ENCODE measurements at places on chromosomes 12 and 14.

DNA sequence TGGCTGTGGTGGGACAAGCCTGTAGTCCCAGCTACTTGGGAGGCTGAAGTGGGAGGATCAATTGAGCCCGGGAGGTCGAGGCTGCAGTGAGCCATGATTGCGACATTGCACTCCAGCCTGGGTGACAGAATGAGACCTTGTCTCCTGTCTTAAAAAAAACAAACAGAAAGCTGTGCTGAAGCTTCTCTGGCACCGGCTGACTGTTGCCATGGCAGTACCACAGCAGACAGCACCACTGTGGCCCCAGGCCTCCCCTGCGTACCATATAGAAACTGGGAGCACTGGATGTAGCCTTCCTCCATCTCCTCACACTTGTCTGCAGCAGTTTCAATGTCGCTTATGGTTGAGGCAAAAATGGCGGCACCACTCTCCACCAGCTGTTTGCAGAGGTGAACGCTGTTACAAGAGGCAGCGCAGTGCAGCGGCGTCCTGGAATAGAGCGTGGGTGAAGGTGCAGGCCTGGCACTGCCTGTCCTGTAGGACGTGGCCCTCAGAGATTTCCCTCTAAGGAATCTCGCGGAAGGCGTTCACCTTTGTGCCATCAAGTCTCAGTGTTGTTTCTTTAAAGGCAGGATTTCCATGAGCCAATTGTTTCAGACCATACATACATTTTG is 21.9 kb downstream of the ZFYVE21 start:
- DNase-seq, result no peak

- DNase-seq, result no peak
These were observed 43.8 kb upstream of the ATF1 start for GRCh38 chr12:50720085-50720484.

GRCh38 chr14:68263563-68264259 is 444.1 kb downstream of the RAD51B start:
- DNase-seq, result no peak

DNA sequence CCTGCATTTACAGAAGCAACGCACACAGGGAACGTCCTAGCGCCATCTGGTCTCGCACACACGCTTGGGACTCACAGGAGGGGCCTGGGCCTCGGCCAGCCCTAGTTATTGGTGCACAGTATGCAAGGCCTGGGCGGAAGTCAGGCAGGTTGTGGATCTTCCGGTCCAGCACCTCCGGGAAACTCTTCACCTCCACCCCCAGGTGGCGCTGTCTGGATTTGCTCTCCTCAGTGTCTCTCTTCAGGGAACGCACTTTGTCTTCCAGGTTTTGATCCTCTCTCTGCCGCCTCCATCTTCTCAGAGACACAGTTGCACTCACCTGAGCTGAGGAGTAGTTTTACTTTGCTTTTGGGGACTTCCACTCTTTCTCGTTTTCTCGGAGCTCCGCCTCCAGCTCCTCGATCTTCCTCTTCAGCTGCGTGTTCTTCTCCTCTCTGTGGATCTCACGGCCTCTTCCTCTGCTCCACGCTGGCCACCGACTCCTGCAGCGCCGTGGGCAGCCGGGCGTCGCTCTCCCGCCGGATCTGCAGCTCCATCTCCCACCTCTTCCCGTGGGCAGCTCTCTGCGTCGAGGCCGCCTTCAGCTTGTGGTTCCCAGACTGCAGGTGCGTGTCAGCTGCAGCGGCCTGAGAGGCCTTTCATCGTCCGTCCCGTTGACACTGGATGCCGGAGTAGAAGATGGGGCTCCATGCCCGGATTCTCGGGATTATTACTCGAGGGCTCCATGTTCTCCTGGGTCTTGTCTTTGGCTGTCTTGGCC is 933.8 kb downstream of the TMEM121 start:
- DNase-seq, result peak; percentile 63

DNA sequence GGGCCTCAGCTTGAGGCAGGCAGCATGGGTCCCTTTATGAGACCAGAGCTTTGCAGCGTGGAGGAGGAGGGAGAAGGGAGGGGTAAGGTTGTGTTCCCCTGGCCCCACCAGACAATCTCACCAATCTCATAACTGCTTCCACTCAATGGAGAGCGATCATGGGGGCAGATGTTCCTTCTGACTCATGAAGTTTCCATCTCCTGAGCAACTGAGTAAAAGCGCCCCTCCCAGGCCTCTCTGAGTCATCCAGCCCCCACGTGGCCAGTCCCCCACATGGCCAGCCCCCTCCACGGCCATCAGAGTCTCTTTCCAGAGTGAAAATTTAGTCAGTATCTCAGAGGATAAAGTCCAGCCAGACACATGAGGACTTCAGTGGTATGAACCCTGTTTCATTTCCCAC is 39.2 kb upstream of the PLXNC1 start:
- peak; percentile 41 for DNase-seq

DNA sequence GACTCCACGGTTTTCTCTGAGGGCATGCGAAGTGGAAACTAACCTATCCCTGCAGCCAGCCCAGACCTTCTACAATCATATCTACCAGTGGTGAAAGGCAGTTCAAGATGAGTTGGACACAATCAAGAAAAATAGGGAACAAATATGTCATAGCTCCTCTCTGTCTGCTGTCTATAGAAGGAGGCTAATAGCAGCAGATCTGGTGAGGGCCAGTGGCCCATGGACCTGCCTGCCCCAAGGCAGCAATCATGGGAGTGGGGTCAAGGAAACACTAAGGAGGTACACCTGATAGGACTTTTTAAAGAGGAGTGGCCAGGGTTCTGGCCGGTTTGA is 149.5 kb downstream of the PRKCH start:
- DNase-seq, result no peak

DNA sequence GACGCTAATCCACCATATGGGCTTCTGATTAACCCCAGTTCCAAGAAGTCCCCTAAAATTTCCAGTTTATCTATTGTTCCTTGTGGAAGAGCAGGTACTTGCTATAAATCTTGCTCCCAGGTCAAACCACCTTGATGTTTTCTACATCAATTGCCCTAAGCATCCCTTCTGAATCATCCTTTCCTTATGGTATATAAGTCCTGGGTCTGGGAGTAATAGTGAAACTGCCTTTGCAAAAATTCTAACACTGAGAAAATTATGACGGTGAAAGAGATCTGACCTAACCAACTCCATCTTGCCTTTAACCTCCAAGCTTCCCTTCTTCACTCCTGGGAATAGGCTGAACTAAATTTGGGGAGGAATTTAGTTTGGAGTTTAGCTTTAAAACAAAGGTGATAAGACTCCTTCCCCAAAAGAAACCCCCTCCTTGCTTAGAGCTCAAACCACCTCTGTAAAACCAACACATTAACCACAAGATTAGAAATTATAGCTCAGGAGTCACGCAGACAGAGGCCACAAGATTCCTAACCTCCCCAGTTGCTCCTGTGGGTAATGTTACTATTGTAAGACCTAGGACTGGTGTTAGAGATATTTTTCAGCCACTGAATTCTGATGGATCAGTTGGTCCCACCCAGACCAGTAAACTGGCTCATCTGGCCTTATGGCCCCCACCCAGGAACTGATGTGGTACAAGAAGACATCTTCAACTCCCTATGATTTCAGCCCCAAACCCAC is 33.8 kb upstream of the DTX1 start:
- DNase-seq, result no peak

- no peak for DNase-seq
These were observed 41.4 kb downstream of the PTPRQ start for GRCh38 chr12:80485222-80485987.

GRCh38 chr12:42807251-42807650 is 217.7 kb upstream of the PRICKLE1 start:
- no peak for DNase-seq

DNA sequence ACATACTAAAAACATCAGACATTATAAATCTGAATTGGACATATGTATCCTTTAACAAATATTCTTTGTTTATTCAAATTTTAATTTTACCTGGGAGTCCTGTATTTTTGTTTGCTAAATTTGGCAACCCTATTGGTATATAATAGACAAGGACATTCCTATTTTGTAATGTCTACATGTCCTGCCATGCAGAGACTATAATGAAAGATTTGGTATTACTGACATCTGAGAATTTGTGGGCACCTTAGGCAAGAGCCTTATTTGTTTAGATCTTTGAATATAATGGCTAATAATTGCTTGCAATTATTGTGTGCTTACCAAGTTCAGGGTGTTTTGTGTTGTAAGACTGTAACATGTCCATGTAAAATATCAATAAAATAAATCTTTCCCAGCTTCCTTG is 334.4 kb downstream of the KCNH5 start:
- DNase-seq, result no peak

DNA sequence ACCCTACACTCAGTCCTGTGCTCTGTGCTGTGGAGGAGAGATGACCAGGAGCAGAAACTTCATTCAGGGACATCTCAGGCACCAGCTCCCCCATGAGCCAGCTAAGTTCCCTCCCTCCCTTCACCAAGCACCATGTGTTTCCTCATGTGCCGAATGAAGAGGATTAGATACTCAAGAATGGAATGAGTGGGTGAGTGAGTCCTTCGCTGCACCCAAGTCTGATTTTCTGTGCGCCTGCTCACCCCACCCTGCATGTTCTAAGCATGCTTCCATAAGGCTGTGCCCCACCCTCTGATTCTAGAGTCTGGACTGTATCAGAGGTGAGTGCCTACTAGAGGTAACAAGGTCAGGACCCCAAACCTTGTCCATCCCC is 12.1 kb downstream of the SERPINA5 start:
- no peak for DNase-seq

DNA sequence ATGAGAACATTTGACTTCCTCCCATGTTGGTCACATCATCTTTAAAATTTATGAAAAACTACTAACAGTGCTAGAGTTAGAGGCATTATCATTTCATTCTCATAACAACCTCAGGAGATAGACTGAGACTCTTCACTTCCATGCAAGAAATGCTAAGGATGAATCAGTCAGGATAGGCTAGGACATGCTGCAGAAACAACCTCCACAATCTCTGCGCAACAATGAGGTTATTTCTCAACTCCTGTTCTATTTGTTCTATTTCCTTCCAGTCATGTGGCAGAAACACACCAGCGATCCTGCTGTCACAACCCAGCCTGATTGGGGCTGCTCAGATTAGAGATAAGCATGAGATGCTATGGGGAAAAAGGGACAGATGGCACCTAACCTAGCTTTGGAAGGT is 49.0 kb upstream of the TMEM263 start:
- no peak for DNase-seq

DNA sequence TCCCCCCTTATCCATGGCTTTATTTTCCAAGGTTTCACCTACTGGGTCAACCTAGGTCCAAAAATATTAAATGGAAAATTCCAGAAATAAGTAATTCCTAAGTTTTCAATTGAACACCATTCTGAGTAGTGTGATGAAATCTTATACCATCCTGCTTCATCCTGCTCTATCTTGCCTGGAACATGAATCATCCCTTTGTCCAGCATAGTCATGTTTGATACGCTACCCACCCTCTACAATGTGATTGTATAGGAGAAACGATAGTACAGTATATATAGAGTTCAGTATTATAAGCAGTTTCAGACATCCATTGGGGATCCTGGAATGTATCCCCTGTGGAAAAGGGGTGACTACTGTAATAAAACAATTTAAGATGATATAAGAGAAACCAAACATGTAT is 62.2 kb downstream of the IFNG start:
- no peak for DNase-seq

DNA sequence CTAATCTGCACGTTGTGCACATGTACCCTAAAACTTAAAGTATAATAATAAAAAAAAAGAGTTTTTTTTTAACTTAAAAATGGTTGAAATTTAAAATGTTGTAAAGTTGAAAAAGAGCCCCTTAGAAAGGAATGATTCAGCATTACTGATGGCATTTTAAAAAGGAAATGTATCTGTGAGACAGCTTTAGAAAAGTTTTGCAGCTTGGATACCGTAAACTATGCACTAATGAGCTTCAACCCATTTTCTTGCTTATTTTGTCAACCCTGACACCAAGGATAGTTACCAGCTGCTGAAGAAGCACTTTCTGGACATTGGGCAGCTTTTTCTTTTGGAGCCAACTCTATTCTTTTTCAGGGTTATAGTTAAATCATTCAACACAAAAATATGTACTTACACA is 4.3 kb downstream of the BICD1 start:
- no peak for DNase-seq

GRCh38 chr12:11238275-11238674 is 31.2 kb downstream of the PRB3 start:
- no peak for DNase-seq

- DNase-seq, result no peak
These were observed 50.0 kb downstream of the NCOR2 start for GRCh38 chr12:124517260-124518050.

- no peak for DNase-seq
These were observed 32.7 kb upstream of the SOCS2 start for GRCh38 chr12:93539821-93540220.

GRCh38 chr12:42936991-42937390 is 347.4 kb upstream of the PRICKLE1 start:
- DNase-seq, result no peak

- DNase-seq, result no peak
These were observed 34.5 kb upstream of the ARID2 start for GRCh38 chr12:45695035-45695434.

GRCh38 chr12:45468751-45469615 is 253.1 kb downstream of the ANO6 start:
- DNase-seq, result no peak

GRCh38 chr12:14930299-14930698 is 8.0 kb downstream of the ERP27 start:
- no peak for DNase-seq

DNA sequence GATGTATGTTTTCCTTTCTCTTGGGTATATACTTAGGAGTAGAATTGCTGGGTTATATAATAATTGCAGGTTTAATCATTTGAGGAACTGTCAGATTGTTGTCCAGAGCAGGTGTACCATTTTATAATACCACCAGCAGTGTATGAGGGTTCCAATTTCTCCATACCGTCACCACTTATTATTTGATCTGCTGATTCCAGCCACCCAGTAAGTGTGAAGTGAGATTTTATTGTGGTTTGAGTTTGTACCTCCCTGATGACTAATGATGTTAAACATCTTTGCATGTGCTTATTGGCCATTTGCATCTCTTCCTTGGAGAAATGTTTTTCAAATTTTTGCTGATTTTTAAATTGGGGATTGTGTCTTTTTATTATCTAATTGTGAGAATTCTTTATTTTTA is 15.1 kb downstream of the NCKAP5L start:
- DNase-seq, result no peak

GRCh38 chr12:38392554-38393144 is 76.1 kb downstream of the ALG10B start:
- no peak for DNase-seq

DNA sequence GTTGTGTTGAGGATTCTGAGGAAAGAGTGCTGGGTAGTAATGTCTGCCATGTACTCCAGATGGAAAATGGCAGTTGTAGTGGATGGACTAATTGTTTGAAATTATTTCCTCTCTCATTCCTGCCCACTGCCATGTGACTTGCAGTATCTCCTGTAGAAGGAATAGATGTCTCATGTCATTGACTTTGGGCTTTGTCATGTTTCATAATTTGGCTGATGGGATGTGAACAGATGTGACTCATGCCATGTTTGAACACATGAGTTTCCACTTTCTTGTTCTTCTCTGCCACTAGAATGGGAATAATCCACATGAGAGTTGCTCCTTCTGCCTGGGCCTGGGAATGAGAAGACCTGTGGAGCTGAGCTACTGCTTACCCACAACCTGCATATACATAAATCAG is 2.4 kb upstream of the CALCOCO1 start:
- no peak for DNase-seq
